ENCODE measurements at places on chromosomes 5 and 9.

GRCh38 chr5:105565531-105565930 lies 2002.9 kb upstream of the NUDT12 start:
- no peak for DNase-seq

DNA sequence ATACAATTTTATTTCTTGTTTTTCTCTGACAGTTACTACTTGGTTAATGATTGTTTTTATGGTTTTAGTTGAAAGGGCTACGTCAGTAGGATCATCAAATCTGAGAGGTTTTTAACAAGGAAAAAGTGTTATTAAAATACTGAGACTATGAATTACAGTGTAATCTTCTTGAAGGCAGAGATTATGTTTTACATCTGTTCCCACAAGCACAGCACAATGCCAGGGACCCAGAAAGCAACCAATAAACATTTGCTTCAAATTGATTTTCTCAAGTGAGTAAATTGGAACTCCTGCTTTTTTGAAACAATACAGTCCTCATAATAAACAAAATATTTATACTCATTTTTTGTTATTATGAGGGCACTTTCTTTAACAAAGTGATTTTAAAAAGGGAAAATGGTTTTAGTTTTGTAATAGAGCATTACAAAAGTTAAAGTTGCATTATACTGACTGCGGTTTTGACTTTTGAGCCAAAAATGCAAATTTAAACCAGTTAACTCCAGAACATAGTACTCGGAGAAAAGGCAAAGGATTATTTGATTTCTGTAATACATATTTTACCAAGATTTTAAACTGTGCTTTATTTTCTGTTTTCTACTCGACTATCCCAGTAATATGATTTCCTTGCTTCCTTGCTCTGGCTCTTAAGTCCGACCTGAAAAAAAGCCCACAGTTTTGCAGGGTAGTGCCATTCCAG lies 176.9 kb downstream of the GDNF start:
- DNase-seq = no peak

DNA sequence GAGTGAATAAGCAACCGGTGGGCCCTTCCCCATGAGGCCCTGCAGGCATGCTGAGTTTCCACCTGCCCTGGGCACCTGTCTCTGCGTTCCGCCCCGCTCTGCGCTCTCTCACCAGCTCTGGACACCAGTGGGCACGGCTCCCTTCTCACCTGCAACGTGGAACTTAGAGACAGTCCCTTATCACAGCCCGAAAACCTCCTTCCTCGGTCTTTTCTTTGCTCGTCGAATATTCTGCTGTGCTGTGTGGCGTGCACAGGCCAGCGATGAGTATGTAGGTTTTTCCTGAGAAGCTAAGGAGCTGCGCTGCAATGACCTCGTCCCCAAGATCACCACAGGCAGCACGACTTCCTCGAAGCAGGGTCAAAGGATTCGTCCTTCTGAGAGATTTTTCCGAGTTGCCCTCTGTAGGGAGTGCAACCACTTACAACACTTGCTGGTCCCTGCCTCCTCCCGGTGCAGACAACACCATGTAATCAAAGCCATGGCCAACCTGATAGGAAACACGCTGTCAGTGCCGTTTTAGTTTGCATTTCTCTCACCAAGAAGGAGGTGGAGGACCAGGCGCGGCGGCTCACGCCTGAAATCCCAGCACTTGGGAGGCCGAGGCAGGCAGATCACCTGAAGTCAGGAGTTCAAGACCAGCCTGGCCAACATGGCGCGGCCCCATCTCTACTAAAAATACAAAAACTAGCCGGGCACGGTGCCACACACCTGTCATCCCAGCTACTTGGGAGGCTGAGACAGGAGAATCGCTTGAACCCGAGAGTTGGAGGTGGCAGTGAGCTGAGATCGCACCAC lies 27.2 kb upstream of the NOTCH1 start:
- no peak for DNase-seq

GRCh38 chr9:127233989-127234388 lies 30.6 kb upstream of the GARNL3 start:
- DNase-seq = no peak

- DNase-seq = no peak
Observed at GRCh38 chr9:111917201-111917600, 20.6 kb downstream of the UGCG start.

DNA sequence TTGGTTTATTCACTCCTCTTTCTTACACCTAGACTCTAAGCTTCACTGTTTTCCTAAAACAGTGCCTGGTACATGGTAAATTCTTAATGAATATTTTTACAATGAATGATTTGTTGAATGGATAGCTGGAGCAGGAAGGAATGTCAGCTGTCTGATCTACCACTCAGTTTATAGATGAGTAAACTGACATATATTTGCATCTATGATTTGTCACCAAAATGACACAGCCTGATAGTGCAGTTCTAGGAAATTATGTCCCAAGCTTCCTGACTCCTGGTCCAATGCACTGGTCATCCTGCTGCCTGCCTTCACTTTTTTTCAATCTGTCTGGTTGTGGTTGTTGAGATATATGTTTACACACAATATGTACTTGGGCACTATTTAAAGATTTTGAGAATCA lies 651.7 kb upstream of the WWC1 start:
- DNase-seq = no peak

All from stimulated activated CD4-positive, alpha-beta T cell treated with anti-CD3 and anti-CD28 coated beads, Interleukin-15, amount 100 ng/mL, for 48 hours (primary cell).